ENCODE measurements at places on chromosomes 5 and 9.
A peak's percentile ranks its signal among the peaks of the same experiment; 100 is the strongest.

- no peak for DNase-seq
These were observed 285.3 kb downstream of the ENC1 start for GRCh38 chr5:74355041-74355824.

DNA sequence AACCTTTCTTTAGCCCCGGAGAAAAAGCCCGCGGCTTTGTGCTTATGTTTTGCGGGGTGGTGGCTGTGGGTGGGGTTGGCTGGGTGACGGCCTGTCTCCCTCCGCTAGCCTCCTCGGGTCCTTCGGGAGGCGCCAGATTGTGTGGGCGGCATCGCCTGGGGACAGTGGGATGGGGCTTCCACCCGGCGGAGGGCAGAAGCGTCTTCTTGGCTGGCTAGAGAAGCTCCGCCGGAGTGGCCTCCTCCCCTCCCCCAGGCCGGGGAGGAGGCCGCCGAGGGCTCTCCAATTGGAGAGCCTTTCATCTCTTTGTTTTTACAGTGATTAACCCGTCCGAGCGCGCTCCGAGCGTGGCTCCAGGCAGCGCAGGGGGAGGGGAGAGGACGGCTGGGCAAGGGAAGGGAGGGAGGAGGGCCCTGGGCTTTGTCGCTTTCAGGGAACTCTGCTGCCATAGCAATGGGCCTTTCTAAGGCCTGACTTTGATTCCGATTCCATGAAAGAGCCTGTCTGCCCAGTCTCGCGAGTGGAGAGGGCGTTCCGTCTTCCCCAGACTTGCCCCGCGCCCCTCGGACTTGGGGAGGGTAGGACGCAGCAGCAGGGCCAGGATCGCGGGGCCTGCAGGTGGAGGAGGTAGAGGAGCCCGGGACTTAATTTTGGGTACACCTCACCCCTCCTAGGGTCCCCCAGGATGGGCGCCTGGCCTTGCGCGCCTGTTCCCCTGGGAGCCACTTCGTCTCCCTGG, 36.7 kb upstream of the TIFAB start:
- DNase-seq = peak; percentile 28

DNA sequence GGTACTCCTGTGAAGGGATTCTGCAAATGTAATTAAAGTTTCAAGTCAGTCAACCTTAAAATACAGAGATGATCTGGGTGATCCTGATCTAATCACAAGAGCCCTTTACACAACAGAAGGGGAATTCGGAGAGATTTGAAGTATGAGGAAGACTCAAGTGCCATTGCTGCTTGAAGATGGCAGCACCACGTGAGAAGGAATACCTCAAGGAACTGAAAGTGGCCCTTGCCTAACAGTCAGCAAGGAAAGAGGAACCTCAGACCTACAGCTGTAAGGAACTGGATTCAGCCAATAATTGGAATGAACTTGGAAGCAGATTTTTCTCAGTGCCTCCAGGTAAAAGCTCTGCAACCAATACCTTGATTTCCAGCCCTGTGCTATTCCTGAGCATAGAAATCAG, 87.4 kb downstream of the THBS4 start:
- no peak for DNase-seq

- no peak for DNase-seq
These were observed 29.8 kb downstream of the PHF2 start for GRCh38 chr9:93606187-93606586.

- DNase-seq = no peak
These were observed 52.0 kb upstream of the DAPK1 start for GRCh38 chr9:87445646-87446045.

- no peak for DNase-seq
These were observed 50.6 kb downstream of the FBXL7 start for GRCh38 chr5:15550502-15551112.

DNA sequence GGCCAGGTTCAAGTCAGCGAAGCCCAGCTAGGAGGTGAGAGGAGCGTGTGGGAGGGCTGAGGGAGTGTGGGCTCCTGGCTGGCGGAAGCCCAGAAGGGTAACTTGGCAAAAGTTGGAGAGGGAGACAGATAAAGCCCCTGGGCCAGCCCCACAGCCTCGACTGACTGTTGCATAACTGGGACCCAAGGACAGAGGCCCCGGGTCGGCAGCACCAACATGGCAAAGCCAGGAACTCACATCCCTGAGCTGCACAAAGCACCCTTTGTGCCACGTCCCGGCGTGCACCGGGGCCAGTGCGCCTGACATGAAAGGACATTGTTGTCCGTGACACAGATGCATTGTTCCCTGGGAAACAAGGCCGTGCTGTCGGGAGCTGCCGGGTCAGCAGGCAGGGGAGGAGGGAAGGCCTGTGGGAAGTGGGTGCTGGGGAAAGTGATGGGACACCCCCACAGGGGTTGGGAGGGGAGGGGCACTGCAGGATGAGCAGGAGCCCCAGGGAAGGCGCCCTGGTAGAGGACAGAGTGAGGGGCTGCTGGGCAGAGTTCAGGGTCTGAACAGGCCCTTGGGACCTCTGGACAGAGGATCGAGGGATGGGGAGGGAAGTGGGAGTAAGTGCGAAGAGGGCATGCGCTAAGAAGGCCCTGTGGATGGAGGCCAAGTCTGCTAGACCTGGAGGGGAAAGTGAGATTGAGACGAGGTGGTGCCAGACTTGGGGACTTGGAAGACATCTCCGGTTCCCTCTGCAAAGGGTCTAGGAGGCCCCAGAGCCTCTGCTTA, 13.0 kb upstream of the DPM2 start:
- DNase-seq = no peak

DNA sequence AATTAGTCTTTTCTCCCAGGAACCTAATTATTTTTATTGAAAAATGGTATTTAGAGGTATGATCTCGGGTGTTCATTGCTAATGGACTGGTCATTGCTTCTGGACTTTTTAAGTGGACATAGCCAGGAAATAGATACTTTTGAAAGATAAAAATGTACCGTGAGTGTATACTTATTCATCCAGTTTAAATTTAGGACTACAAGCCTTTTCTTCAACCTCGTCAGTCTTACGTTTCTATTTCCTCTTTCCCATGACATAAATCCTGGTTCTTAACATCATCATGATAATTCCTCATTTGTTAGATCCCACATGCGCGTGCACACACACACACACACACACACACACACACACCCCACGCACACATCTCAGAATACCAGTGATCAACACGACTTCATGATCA, 15.1 kb downstream of the PDE8B start:
- no peak for DNase-seq

DNA sequence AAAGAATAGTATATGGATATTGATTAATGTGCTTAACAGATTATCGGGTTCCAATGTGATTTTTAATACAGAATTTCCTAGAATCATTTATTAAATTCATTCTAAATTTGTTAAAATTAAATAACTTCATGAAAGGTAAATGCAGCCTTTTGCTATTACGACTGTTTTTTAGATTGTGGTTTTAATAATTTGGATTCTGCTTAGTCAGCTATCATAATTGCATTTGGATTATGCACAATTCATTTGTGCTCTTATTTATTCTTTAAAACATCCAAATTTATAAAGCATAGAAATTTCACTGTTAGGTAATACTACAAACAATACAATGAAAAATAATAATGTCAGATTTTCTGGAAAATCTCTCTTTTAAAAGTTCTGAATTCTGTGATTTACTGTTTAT, 1598.5 kb downstream of the EFNA5 start:
- DNase-seq = no peak

- DNase-seq = no peak
These were observed 2.5 kb upstream of the RABL6 start for GRCh38 chr9:136805207-136805740.

DNA sequence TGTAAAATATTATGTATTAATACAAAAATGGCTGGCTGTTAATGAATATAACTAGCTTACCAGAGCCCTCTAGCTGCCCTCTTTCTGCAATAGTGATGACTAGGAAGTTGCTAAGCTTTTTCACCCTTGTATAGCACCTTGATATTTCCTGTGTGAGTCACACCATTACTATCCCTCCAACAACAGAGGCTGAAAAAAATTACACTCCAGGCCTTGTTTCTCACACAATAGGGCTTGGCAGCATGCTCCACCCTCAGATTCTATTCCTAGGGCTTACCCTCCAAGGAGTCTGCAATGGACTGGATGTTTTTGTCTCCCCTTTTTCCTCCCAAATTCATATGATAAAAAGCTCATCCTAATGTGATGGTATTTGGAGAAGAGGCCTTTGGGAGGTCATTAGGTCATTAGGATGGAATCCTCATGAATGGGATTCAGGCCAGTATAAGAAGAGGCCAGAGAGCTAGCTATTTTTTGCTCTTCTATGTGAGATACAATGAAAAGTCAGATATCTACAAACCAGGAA, 184.6 kb upstream of the MAP1B start:
- no peak for DNase-seq

DNA sequence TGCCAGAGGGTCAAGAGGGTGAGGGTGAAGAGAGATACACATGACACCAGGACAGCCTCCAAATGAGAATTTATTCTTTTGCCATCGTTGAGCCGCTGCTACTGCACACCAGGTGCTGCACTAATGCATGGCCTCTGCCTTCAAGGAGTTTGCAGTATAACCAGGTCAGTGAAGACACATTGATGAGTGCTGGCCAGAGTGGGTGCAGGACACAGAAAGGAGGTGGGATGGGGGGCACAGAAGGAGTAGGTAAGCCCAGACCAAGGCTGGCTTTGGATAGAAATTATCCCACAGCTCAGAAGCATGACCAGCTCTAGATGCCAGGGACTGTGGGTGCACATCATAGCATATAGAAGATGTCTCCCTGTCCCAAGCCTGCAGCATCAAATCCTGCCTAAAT, 38.0 kb downstream of the FOXI1 start:
- DNase-seq = no peak

GRCh38 chr9:111631214-111631971, at the start of gene DNAJC25:
Gene DNAJC25 (plus strand): TSS chr9:111631334. CDS start chr9:111631408, 74 bp downstream.
- peak; percentile 98 for DNase-seq

DNA sequence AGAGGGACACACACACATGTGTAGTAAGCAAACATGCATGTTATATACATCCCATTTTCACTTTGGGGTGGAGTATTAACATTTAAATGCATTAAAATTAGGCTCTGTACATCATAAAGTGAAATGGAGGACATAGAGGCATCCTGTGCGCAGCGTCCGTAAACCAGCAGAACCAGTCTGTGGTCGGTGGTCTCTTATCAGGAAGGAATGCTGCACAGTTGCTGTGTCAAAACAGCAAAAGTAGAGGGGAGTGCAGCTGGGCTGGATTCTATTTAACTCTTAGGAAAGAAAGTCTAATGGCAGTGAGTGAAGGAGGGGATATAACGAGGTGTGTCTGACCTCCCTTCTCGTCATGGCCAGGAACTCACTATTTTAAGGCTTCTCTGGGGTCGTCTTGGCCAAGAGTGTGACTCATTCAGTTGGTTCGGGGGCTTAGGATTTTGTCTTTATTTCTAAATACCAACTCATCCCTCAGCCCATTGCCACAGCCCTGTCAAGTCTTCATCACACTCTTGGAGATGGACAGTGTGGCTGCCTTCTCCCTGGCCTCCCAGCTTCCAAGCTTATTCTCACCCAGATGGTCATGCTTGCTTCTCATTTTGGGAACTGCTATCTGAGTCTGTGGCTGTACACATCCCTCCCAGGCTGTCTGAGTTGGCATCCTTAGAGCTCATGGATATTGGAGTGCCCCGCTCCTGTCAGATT, 20.1 kb upstream of the CXCL14 start:
- no peak for DNase-seq

DNA sequence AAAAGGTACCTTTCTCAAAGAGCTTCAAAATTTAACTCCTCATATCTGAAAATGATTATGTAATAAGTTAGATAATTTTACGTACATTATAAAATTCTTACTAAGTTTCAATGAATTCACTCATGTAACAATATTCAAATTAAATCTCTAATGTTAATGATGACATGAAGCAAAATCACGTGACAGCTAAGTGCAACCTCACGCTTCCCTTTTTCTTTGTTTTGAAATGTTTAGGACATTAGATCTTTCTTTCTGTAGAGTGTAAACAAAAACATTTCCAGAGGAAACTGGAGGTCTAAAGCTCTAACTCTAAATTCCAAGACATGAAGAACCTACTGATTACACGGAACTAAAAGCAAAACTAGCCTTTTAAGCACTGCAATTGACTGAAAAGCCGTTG, 227.3 kb upstream of the TBCA start:
- no peak for DNase-seq

DNA sequence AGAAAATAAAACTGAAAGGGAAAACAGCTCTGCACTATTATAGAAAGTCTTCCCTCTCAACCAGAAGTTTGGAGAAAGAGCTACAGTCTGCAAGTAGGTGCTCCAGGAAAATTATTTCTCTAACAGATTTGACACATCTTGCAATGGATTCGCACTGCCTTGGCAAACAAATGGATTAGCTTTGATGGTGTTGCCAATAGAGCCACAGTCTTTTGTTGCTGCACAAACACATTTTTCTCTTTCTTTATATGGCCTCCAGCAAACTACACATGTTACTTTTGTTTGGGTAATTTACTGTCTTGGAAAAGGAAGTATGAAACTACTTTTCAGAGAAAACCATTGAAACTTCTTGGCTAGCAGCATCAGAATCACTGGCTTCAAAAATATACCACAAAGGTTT, 523.1 kb downstream of the EFNA5 start:
- DNase-seq = no peak

GRCh38 chr9:102922526-102922925, 72.6 kb upstream of the CYLC2 start:
- no peak for DNase-seq

DNA sequence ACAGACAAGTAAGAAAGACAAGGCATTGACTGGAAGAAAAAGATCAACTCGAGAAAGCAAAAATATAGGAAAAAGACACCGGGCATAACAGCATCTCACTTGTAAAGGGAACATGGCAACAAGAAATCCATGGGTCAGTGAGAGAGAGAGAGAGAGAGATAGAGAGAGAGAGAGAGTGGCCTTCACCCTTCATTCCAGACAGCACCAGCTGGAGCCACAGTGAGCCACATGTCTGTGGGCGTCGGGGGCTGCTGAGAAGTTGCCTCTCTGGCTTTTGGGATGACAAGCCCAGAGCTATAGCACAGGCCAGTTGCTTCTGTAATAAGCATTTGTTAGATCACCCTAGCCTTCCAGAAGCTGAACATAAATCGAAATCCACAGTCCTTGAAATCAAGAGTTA, 20.3 kb upstream of the ENC1 start:
- no peak for DNase-seq

GRCh38 chr9:28707616-28708015, 1134.3 kb upstream of the C9orf72 start:
- no peak for DNase-seq

GRCh38 chr9:16976427-16976826, 106.0 kb upstream of the BNC2 start:
- no peak for DNase-seq

DNA sequence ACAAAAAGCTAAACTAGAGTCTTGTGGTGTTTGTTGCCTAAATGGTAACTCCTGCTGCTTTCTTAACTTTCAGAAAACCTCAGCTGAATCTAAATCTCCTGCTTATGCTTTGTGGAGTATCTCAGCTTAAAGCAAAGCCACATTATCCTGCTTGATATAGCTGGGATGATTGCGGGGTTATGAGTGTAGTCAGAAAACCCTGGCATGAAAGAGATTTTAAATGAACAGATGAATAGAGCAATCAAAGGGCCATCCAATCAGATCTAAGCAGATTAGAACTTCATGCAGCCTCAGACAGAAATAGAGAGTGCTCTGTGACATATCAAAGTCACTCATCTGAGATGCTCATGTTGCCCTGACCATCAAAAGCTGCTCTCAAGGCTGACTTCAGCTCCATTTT, 305.5 kb downstream of the DMRT2 start:
- DNase-seq = no peak

GRCh38 chr5:146565764-146566367, 49.9 kb upstream of the GPR151 start:
- DNase-seq = peak; percentile 0
